Lung microvascular endothelial cell (primary cell): ENCODE measurements at places on chromosomes 11 and 22. TPM values are rescaled to one million over a fixed set of nuclear protein-coding genes. Genes with fewer than 3 reads are reported as not detected.
A peak's percentile ranks its signal among the peaks of the same experiment; 100 is the strongest.

GRCh38 chr22:50730941-50731661 is 6.9 kb upstream of the ACR start:
- peak; percentile 33 for DNase-seq

DNA sequence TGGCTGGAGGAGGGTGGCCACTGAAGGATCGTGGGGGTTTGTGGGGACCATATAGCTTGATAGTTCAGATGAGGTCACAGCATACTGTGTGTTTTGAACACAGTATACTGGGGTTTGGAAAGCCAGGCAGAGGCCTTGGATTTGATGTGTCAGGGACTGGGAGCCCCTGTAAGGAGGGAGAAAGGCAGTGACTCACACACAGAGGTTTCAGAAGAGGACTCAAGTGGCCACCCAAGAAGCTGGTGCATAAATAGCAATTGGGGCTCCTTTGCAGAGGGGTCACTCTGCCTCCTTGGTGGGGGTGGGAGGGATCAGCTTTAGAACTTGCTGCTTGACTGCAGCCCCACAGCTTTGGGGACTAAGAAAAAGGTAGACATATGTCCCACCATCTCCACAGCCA is 39.3 kb downstream of the SLC5A1 start:
- no peak for DNase-seq

- no peak for DNase-seq
Measured at GRCh38 chr11:31922450-31922849, 111.3 kb upstream of the PAX6 start.

GRCh38 chr22:35777335-35777975 is 59.8 kb downstream of the APOL5 start:
- no peak for DNase-seq

DNA sequence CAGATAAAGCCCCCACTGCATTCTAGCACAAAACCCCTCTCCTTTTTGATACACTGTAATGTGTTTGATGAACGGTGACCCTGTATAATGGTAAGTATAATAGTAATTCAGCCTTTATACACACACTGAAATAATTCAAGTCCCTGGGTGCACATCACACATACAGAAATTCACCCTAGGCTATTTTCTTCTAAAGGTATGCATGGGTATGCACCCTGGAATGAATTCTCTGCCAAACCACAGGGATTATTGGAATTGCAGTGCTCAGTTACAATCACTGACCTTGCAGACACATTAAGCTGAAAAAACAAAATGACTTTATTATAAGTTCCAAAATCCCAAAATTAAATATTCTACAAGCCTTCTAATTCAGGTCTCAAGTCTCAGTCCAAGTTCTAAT is 245.9 kb upstream of the FAT3 start:
- DNase-seq = no peak

- peak; percentile 80 for DNase-seq
Measured at GRCh38 chr11:114348200-114349191, 51.8 kb downstream of the C11orf71 start.

GRCh38 chr22:29313126-29313575 is 2.3 kb downstream of the RASL10A start:
- DNase-seq = peak; percentile 51

GRCh38 chr11:12901272-12901671 is 107.8 kb upstream of the RASSF10 start:
- peak; percentile 25 for DNase-seq

GRCh38 chr11:71358122-71358728 is 90.0 kb downstream of the DHCR7 start:
- DNase-seq = no peak

DNA sequence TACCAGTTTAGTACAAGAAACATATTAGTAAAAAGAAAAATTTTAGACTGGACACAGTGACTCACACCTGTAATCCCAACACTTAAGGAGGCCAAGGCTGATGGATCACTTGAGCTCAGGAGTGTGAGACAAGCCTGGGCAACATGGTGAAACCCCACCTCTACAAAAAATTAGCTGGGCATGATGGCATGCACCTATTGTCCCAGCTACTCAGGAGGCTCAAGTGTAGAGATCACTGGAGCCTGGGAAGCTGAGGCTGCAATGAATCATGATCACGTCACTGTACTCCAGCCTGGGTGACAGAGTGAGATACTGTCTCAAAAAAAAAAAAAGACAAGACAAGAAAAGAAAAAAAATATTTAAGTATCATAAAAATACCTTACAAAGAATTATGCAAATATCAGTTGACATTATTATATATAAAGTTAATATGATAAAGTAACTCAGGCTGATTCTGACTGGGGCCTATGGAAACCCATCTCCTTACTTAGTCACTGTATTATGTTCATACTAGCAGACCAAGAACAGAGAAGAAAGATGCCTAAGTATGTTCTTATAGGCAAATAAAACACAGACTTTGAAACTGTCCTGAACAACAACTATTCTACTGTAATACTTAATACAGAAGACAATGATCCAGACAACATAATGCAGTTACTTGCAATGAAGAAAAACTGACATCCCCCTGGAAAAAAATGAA is 27.3 kb downstream of the FAM168A start:
- DNase-seq = peak; percentile 70

The KCNK4 gene
- not detected in 2 replicates for total RNA-seq
